T-helper 9 cell (primary cell): ENCODE measurements at places on chromosomes 5 and 9.
A peak's percentile ranks its signal among the peaks of the same experiment; 100 is the strongest.

- DNase-seq, result no peak
These were observed 509.8 kb downstream of the DIRAS2 start for GRCh38 chr9:90132866-90133265.

DNA sequence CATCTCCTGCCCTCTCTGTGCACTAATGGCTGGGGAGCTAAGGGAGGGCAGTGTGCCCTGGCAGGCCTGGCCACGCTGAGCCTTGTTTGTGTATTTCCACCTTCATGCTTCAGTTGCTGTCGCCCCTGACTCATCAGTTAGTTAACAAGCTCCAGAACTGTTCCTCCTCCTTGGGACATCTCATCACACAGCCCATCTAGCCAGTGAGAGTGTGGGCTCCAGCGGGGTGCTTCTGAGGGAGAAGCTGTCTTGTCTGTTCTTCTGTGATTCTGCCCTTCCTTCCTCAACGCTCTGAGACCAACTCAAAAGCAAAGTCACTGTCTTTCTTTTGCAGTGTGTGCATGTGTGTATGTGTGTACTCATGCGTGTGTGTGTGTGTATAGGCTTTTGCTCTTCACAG, 58.3 kb upstream of the CPEB4 start:
- no peak for DNase-seq

GRCh38 chr5:130333089-130333488, 428.8 kb downstream of the CHSY3 start:
- DNase-seq, result no peak

DNA sequence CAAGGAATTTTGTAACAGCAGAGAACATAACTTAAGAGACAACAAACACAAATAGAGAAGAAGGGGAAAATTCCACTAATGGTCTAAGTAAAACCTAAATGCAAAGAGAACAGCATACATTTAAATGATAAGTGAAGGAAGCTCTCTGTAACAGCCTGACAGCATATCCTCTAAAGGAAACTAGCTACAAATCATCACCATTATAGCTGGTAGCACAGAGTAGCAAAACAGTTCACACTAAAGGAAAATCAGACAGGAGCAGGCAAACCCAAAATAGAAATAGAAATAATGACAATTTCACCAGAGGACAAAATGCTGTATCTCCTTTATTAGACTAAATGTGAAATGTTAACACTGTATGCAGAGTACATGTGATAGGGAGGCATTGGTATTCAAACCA, 532.8 kb downstream of the PTPRD start:
- DNase-seq, result no peak

DNA sequence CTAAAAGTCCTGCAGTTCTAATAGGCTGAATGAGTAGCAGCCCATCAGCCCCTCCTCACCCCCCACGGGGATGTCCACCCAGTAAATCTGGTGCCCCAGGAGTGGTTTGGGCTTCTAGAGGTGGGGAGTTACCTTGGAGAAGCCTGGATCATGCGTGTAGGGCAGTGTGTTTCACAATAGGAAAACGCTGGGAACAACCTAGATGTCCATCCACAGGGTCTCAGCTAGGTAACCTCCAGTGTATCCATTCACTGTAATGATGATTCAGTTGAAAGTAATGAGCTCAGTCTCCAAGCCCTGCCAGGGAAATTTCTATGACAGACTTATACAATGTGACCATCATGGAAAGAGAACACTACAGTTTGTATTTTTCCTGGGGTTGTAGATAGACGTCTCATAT, 51.8 kb downstream of the NDST1 start:
- no peak for DNase-seq

GRCh38 chr5:33788922-33789566, 102.7 kb downstream of the ADAMTS12 start:
- no peak for DNase-seq

- DNase-seq, result no peak
These were observed 169.2 kb upstream of the SLC30A5 start for GRCh38 chr5:68924481-68925145.

DNA sequence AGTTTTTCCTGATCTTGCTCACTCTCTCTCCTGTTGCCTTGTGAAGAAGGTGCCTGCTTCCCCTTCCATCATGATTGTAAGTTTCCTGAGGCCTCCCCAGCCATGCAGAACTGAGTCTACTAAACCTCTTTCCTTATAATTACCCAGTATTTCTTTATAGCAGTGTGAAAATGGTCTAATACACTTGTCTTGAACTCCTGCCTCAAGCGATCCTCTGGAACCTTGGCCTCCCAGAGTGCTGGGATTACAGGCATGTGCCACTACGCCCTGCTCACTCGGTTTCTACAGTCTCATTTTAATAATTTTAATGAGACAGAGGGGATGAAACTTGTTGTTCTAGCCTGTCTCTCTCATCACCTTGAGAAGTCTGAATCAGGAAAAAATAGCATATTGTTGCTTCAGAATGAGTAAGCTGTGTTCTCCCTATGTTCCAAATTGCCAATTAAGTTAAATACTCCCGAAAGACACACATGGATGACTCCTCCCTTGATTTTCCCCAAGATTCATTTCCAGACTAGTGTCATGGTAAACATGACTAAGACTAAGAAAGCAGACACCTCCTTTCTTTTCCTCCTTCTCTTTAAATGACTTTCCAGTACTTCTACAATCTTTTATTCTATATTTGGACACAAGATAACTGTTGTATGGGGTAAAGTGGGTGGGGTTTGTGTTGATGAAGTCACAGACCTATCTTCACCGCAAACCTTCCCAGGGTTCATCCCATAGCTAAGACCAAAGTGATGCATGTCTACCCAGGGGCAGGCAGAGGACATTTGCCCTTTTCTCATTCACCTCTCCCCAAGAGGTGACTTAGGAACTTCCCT, 7.8 kb upstream of the DNAJC18 start:
- no peak for DNase-seq

DNA sequence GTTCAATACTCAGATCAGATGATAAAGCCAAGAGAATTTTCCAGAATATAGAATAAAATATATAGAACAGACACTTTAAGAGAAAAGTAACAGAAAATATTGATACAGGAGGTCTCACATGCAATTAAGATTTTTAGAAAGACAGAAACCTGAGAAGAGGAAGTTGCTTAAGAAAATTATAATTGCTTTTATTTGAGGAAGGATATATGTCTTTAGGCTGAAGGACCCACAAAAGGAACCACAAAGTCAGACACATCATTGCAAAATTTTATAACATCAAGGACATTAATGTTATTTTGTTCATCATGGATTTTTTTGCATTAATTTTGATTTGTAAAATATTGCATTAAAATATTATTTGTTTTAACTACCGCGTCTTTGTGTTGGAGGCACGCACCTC, 141.5 kb downstream of the FSTL4 start:
- no peak for DNase-seq

GRCh38 chr9:130041648-130042405, 1.2 kb downstream of the FNBP1 start:
- no peak for DNase-seq

DNA sequence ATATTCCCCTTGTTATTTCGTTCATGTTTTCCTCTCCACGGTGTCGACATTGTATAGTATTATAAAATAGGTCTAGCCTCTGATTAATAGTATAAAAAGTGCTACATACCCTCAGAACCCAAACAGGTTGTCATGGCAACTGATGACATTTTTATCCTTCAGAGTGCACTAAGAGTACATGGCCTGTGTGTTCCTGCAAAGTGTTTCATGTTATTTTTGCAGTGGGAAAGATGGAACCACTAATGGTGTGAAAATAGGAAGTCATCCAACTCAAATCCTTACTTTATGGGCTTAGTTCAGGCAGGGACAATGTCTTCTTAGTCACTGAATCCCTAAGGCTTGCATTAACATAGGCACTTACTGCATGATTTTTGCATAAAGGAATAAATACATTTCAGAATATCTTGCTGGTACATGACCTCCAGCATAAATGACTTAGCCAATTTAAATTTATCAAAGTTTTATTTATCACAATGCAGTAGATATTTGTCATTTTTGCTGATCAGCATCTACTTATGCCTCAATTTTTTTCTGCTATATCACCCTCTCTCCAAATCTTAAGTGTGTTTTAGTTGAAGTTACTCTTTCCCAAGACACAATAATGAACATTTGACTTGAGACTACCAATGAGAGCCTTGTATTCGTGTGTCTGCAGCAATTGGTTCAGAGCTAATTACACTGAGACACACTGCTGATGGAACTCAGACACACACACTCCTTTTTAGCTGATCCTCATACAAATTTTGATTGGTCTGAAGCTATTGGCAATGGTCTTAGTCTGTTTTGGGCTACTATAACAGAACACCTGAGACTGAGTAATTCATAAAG, 243.7 kb downstream of the KCTD16 start:
- no peak for DNase-seq

DNA sequence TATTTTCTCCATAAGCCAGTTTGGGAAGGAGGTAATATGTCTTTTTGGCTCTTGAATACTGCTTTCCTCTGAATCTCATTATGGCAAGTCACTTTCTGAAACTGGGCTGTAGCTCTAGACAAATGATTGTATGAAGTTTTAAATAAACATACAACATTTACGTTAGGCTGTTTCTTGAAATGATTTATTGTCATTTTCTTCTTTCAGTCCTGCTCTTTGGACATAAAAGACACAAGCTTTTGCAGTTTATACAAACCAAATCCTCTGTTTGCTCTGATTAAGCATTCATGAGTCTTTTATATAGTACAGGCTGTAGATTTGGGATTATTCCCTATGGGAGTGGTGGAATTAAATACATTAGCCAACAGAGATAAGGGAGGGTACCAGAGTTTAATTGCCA, 139.7 kb downstream of the CEP120 start:
- DNase-seq, result no peak

DNA sequence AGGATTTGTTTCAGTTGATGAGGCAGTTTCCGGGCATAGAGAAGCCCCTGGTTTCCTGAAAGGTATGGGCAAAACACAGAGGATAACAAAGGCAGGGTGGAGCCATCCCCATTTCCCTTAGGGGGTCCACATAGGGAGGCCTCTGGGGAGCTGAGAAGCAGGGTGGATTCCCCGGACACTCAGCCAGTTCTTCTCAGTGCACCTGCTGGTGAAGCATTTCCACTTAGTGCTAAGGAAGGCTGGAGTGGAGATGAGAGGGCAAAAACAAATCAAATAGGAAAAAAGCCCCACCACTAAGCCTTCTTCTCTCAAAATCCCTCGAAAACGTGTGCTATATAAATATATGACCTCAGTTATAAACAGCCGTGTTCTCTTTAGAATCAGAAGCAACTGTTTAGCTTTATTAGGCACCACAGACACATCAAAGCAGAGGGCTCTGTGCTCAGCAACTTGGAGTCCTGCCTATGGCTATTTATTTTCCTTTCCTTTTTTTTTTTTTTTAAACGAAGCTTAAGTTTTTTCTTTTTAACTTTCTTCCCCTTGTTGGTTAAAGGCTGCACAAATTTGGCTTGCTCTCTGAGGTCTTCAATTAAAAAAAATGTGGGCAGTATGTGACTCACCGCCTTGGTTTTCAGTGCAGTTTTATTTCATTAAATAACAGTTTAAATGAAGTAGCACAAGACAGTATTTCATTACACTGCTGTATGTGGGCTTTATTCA, 67.7 kb downstream of the PRDM6 start:
- no peak for DNase-seq

DNA sequence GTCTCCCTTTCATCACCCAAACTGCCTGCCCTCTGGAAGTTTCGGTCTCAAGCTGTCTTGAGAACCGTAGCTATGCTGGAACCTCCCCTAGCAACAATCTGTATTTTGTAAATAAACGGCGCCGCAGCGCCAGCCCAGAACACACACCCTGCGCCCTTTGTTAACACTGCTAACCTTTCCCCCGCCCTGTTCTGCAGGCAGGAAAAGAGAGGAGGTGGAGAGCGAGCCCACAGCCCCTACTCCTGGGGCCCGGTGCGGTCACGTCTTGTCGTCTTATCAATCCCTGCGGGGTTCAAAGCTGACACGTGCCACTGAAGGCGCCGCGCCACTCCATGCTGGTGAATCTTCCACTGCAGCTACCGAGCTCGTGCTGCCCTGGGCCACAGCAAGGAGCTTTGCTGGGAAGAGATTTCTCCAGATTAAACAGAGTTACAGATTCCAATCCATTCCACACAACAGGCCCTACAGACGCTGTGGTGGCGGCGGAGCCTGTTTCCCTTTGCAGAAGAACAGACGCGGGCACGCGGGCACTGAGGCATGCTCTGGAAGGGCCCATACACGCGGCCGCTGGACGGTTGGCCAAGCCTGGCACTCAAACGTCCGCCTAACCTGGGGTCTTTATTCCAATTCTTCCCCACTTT, 25.3 kb downstream of the ZDHHC11B start:
- DNase-seq, result peak; percentile 66

DNA sequence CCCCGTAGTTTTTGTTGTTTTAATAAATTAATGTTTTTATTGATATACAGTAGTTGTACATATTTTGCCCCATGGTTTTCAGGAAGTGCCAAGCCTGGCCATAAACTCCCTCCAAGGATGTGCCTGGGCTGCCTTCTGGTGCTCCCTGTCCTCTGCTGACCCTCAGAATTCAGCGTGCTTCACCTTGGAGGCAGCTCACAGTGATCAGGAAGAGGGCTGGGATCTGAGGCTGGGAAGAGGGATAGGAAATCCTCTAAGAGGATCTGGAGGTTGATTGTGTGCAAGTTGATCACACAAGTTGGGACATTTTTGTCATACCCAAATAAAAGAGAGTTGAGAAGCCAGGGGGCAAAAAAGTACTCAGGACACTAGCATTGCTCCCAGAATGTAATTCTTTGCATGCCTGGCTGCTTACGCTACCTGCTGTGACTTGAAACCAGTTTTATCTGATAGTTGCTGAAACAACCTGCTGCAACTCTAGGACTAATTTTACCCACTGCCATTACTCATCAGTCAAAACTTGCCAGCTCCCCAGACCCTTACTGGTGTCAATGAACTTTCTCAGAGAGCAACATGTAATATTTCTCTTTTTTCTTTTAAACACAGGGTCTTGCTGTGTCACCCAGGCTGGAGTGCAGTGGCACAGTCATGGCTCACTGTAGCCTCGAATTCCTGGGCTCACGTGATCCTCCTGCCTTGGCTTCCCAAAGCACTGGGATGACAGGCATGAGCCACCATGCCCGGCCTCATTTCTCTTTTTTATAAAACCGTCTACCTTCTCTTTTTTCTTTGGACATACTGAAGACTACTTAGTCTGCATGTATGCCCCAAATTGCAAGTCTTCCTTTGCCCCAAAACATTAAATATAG, 29.0 kb downstream of the PDE6A start:
- DNase-seq, result no peak

GRCh38 chr5:150585781-150586341, 54.6 kb upstream of the SYNPO start:
- no peak for DNase-seq

GRCh38 chr5:146710348-146710747, 168.2 kb downstream of the PPP2R2B start:
- no peak for DNase-seq

GRCh38 chr9:112869917-112870316, 20.8 kb downstream of the SLC46A2 start:
- DNase-seq, result no peak

DNA sequence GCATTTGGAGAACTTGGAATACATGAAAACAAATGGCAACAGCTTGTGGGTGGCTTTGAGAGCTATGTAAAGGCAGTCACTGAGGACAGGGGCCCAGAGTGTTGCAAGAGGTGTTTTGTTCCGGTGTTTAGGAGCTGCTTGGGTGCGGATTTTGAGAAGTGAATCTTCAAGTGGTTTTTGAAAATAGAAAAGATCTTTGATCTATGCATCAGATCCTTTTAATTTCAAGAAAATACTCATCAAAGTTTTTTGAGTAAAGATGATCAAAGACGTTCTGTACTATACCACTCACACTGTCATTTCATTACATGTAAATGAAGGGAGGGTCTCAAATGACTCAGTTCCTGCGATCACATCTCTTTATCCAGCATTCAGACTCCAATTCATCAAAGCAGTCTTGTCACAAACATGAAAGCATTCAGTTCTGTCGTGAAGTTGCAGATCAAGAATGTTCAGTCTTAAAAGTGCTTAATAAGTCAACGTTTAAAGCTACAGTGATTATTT, 112.5 kb downstream of the WDR41 start:
- no peak for DNase-seq
